ENCODE measurements at places on chromosomes 16 and 17.

DNA sequence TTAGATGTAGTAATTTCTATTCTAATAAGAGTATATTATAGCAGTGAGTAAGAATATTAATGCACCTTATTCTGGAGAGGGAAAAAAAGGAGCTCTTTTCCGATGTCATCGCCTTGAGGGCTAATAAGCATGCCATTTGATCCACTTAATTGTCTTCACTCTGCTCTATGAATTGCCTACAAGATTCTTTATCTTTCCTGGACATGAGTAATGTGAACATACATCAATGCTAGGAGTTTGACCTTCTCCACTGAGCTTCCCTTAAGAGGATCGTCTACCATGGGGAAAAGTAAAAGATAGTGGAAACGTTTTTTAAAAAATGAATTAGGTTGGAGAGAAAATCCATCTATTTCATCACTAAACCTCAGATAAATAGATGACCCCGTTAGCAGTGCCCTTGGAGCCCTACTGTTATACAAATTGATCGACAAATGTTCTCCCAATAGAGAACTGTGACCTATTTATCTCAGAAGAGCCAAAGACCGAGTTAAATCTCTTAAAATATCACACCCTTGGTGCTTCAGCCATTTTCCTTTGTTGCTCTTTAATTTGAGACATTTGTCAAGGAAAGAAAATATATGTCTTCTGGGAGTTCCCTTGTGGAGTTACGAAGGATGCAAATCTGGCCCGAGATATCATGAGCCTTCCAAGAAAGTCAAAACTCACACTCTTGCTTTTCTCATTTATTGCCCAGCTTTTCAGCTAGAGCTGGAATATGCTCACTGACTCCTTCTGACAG lies 898.5 kb downstream of the KCNJ2 start:
- DNase-seq, result no peak

DNA sequence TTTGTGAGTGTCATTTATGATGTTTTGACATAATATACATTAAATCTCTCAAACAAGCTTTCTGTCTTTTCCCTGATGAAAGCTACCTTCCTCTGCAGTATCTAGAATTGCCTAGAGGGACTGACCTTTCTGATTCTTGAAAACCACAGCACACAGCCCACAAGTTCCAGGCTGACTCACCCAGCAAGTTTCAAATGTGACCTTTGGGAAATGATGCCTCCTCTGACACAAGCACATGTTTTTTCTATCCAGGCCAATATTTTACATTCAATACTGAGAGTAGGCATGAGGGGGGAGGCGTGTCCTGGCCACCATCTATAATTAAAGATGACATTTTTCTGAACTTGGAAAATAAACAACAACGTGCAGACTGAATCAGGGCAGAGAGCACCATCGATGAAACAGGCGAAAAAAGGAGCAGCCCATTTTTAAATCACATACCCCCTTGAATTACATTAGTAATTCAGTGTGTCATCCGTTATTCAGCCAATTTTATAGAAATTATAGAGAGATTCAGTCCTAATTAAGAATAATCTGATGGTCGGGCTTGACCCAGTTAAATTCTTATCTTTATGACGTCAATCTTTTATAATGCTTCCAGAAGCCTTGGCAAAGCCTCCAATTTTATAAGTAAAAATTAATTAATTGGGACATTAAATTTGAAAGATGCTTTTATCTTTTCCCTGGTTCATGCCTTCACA lies 292.6 kb upstream of the CDH11 start:
- no peak for DNase-seq

GRCh38 chr17:40443988-40444899 lies 994 bp downstream of the IGFBP4 start:
- DNase-seq, result no peak

DNA sequence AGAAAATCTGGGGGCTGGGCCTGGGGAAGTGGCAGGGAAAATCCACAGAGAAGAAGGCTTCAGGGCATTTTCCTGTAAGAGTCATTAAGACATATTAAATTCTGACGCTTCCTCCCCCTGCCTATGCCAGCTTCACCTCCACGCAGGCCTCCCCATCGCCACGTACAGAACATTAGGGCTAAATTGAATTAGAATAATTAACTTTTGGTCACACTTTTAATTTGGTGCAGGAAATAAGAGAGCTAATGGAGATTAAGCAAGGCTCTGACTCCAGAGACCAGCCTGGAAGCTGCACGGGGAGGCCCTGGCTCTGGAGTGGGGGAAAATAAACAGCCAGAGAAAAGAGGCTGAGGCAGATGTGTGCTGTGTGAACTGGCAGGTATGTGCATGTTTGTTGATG lies 148.0 kb downstream of the CCT6B start:
- DNase-seq, result no peak
